ENCODE measurements at places on chromosomes 4 and X.

DNA sequence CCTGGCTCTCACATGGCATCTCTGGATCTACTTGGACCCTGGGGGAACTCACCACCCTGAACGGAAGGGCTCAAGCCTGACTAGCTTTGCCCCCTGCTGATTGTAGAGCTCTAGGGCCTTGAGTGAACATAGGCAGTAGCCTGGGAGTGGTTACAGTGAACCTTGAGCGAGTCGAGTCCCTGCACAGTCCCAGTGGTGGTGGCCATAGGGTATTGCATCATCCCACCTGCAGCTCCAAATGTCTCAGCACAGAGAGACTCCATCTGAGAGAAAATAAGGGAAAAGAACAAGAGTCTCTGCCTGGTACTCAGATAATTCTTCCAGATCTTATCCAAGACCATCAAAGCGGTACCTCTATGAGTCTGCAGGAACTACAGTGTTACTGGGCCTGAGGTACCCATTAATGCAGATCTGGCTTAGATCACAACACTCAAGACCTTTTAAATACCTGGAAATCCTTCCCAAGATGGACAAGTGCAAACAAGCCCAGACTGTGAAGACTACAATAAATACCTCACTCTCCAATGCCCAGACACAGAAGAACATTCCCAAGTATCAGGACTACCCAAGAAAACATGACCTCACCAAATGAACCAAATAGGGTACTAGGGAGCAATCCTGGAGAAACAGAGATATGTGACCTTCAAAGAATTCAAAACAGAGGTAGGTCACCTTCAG, 167.5 kb upstream of the TET2 start:
- DNase-seq, result no peak

DNA sequence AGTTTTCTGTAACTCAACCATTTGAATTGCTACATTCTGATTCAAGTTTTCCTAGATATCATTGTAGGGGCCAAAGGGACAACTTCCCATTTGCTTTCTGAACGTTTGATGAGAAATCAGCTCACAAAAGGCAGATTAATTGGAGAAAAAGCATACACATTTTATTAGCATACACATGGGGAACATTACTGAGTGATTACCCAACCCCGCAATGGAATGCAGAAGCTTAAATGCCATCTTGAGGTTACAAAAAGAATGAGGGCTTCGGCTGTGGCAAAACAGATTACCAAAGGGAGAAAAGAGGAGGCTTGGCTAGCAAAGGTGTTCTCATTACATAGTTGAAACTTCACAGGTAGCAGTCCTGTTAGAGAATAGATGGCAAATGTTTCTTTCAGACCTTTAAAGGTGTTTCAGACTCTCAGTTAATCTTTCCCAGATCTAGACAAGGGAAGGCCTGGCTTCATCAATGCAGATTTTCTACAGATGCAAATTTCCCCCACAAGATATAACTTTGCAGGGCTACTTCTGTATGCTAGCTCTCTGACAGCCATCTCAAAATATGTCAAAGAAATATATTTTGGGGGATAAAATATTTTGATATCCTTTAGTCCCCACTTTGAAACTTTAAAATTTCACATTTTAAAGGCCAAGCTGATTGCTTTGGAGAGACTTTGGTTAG, 26.5 kb upstream of the HERC6 start:
- DNase-seq, result no peak

DNA sequence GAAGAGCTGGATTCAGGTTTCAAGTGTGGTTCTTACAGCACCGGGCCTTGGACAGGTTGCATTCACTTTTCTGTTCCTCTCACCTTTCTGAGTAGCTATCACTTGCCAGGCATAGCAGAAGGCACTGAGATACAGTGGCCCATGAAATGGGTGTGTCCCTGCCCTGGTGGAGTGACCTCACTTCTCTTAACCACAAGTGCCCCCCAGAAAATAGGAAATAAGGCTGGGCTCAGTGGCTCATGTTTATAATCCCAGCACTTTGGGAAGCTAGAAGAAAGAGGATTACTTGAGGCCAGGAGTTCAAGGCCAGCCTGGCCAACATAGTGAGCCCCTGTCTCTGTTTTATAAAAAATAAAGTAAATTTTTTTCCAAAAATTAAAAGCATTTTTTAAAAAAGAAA, 101.7 kb upstream of the KIT start:
- DNase-seq, result no peak

DNA sequence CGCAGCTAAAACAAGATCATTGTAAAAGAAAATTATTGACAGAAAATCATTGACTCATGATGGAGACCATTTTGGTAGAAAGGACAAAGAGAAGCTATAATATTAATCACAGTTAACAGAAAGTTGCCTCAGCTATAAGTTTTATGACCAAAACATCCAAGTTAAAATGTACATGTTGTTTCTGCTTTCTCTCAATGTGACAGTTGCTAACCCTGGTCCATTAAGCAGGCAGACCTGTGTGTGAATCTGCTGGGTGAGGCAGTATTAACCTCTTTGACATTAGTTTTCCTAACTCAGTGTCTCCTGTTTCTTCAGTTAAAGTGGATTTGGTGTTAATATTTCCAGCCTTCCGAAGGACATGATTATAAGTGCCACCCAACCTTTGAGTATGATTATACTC, 94.8 kb upstream of the DCLK2 start:
- no peak for DNase-seq

- no peak for DNase-seq
Observed at GRCh38 chr4:10667701-10668326, 16.8 kb downstream of the CLNK start.

DNA sequence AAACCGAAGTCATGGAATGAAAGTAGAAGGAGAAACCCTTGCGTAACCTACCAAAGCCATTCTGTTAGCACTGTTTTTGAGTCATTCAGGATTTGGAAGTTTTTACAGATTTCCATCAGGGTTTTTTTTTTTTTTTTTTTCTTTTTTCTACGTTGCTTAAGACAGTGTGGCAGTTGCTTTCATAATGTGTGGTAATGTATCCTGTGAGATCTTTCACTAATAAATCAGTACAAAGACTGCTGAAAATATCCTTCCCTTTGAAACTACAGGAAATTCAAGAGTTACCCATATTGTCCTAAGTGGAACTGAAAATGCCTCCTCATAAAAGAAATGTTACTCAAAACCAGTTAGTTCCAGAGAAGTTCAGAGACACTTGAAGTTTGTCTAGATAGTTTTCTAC, 137.8 kb downstream of the RAPGEF2 start:
- no peak for DNase-seq

DNA sequence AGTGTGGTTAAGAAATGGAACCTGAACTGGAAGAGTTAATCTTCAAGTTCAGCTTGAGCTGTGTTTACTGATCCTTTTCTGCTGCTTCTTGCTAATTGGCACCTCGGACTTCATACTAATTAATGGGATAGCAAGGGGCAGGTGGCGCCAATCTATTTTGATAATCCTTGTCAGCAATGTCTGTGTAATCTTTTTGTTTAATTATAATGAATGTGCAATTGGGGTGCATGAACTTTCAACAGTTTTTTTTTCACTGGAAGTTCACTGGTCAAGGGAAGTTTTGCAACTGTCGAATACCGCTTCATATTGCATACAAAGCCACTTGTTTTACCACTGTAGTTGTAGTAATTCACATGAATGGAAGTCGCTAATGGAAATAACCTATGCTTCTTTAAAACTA, 261.0 kb downstream of the BMPR1B start:
- DNase-seq, result no peak

DNA sequence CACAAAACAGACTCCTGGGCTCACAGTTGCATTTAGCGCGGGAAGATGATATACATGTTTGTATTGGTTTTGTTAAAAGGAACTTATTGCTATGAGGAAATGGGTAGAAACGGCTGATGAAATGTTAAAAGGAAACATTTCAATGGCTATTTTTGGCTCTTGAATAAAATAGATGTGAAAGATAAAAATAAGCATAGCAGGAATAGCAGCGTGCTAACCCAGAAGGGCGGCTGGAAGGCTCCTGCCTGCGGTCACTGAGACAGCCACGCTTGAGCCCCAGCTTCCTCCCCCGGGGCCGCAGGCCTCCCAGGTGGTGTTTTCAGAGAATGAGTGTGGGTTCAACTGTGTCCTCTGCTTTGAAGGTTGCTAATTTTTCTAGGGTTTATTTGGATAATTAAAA, 35.0 kb upstream of the CLCN4 start:
- DNase-seq, result no peak
